ENCODE measurements at places on chromosomes 7 and 10.

DNA sequence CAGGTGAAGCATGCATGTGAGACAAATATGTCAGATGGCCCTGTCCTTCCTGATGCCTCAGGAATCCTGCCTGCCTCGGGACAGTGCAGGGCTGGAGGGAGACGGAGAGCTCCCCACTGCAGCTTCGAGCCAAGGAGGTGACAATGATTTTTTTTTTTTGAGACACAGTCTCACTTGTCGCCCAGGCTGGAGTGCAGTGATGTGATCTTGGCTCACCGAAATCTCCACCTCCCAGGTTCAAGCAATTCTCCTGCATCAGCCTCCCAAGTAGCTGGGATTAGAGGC, 68.8 kb downstream of the OAT start:
- DNase-seq: no peak

- DNase-seq: no peak
These were observed 24.2 kb upstream of the SMIM30 start for GRCh38 chr7:113142385-113143119.

- no peak for DNase-seq
These were observed 85.5 kb downstream of the TBXAS1 start for GRCh38 chr7:139914306-139915267.

DNA sequence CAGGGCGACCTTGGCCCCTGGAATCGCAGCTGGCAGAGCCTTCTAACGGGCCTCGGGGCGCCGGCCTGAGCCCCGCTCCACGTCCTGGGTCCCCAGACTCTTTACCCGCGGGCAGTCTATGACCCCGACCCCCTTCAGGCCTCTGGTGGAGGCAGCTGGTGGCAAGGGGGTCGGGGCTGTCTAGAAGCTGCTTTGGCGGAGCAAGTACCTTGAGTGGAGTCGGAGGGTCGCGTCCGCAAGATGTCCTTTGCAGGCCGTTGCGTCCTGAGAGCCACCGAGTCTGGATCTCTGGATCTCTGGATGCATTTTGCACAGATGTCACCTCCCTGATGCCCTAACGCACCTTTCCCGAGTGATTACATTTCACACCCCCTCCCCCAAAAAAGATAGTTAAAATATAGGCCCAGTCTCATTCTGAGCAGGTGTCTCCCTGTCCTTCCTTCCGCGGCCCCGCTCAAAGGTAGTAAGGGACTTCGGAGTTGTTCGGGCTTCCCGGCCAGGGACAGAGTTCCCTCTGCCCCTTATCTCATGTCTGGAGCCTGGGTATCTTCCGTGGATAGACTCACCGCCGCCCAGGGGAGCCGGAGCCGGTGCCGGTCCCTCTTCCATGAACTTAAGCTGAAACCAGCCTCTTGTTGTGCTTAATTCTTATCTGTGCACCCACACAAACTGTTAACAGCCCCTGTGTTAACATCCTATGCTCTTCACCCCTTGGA, 457 bp downstream of the ACADSB start:
- no peak for DNase-seq

Measured in activated naive CD8-positive, alpha-beta T cell treated with anti-CD3 and anti-CD28 coated beads, Interleukin-2, amount 50 U/mL, for 16 hours (primary cell).